Activated CD4-positive, alpha-beta T cell treated with anti-CD3 and anti-CD28 coated beads, Interleukin-2, amount 50 U/mL, for 24 hours (primary cell): ENCODE measurements at places on chromosomes 6 and 20.

DNA sequence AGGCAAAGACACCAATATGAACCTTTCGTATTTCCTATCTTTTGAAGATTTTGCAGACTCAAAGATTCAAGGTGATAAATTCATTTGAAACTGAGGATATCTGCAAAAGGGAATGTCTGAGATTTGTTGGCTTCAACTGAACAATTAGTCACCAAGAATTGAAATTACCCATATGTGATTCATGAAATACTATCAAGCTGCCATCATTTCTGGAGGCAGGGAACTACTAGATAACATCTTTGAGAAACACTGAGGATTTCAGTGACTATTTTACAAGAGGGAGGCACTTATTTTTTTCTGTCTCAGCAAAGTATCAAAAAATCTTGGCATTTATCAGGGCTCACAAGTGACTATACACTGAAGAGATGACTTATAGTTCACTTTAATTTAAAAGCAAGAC lies 39.8 kb upstream of the MMS22L start:
- no peak for DNase-seq

DNA sequence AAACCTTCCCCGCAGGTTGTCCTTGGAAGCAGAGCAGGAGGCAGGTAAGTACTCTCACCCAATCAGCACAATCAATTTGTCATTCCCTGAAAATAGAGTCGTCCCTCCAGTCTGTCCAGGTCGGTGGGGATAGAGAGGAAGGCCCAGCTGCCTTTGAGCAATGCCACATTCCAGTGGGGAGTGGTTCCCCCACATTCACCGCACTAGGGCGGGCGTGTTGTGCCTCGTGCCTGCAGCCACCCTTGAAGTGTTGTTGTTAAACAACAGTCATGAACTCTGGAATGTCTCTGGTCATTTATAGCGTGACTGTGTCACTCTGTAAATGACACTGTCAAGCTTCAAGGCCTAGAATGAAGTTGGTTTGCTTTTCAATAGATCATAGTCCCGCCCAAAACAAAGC lies 33.4 kb downstream of the PRDM1 start:
- no peak for DNase-seq

DNA sequence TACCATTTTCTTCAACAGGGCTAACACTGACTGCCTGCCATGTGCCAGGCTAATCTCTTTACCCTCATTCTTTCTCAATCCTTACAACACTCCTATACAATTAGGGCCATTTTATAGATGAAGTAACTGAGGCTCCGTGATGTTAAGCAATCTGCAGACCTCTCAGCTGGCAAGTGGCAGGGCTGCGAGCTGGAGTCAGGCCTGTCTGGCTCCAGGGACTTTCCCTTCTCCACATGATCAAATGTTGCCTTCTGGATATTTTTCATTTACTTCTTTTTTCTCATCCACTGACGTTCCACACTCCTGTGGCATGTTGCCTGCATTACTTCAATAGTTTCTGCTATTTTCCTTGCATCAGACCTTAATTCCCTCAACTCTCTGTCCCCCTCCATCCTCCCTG lies 55.2 kb upstream of the TAGAP start:
- no peak for DNase-seq

GRCh38 chr20:6184086-6184485 lies 61.3 kb upstream of the FERMT1 start:
- DNase-seq = no peak

DNA sequence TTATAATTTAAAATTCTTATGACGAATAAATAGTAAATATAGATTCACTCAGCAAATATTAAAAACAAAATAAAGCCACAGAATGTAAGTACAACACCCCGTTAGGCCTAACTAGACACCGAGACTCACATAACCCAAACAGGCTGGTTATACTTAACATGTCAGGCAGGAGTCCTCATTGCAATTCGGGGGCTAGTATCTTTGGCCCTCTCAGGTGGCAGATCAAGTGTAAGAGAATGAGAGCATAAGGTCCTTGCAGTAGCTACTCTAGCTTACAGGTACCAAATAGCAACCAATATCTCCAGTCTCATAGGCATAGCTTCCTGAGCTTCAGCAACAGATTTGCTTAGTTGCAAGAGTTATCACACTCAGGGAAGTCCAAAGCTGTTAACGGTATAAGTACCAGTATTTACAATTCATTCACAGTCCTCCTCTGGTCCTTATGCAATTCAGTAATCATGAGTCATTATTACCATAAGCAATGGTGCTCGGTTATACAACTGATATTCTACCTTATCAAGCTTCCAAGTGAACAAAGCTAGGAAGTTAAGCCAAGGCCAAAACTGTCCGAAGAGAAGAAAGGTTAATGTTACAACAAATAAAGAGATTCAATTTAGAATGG lies 20.1 kb downstream of the REV3L start:
- DNase-seq = no peak

DNA sequence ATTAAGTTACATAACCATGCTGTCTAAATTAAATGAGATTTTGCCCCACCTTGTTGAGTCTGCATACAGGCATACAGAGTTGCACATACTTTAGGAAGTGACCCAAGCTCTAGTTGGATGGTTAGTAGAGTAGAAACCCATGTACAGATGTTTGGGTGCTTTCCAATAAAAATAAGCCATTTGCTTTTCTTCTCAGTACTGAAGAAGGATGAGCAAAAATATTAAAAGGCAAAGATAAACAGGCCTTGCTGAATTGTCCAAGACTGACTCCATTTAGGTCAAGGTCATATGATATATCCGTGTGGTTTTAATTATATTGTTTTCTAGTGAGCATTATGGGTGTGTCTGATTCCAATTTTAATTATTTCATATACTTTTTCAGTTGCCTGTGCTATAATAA lies 589.4 kb downstream of the RFPL4B start:
- DNase-seq = no peak

- DNase-seq = no peak
These were observed 36.1 kb upstream of the DUSP22 start for GRCh38 chr6:256169-256568.

DNA sequence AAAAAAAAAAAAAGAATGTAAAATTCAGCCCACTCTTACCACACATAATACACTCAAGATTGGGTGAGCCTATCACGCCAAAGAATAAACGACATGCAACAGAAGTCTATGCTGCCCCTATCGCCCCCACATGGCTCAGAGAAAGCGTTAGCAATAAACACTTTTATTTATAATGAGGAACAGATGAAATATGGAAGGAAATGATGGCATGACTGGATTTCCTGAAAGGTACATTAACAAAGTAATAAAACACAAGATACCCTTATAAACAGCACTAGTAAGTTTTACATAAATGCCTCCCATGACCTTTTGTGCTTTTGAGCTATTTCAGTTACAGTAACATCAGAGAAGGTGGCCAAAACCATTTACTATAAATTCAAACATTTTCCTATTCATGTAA lies 71.4 kb upstream of the SCAF8 start:
- DNase-seq = no peak

DNA sequence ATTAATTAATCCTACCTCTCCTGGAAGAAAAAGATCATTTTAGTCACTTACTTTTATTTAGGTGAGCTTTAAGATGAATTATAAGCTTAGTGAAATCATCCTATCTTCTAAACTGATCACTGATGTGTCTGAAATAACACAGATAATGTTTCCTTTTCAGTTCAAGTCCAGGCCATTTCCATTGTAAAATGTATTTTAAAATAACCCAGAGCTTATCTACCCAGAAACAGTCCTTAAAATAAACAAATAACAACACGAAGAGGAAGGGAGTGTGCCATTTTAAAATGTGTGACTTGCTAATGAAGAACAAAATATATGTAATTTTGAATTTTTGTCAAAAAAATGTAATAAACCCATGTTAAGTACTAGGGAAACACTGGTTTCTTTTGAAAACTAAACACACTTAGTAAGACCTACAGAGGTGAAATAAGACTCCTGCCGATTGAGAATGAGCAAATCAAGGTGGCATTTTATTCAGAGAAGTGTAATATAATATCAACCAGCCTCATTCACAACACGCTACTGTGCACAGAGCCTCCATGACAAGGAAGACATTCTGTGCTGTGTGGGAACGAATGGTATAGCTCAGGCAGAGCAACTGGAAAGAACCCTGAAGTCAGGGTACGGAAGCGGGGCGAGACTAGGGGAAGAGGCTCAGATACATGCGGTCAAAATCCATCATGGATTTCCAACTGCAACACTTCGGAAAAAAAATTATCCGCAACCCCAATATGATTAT lies 7.7 kb downstream of the LRP11 start:
- DNase-seq = no peak

- no peak for DNase-seq
These were observed 80.3 kb downstream of the NDUFAF5 start for GRCh38 chr20:13865156-13865555.

DNA sequence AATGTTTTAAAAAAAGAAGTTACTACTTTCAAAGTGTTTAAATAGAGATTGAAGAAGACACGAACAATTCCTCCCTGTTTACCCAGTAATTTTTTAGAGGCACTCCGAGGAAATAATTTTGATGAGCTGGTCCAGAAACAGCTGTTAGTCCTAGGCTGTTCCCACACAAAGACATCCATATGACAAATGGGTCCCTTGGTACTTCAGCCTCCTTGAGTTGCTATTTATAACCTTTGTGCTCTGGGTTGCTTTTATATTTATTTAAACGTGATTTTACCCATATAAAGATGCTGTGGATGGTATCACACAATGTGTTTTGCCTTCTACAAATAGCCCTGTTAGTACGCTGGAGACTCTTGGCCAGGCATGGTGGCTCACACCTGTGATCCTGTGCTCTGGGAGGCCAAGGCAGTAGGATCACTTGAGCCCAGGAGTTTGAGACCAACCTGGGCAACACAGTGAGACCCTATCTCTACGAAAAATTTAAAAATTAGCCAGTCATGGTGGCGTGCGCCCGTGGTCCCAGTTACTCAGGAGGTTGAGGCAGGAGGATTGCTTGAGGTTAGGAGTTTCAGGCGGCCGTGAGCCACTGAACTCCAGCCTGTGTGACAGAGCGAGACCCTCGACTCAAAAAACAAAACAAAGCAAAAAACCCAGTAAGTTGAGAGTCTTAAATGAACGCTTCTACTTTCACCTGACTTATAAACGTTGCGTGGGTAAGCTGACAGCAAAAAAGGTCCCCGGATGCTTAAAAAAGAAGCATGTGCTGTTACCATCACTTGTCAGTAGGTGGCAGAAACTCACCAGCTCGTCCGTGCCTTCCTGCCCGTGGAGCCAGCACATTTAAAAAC lies 56.9 kb upstream of the ARMH2 start:
- DNase-seq = no peak

- no peak for DNase-seq
These were observed 117.2 kb upstream of the NXT1 start for GRCh38 chr20:23233341-23233740.
